Hematopoietic multipotent progenitor cell treated with erythropoietin and hydrocortisone succinate and interleukin-3 and kit ligand, for 4 days (in vitro differentiated cells): ENCODE measurements at places on chromosomes 1 and 21.

DNA sequence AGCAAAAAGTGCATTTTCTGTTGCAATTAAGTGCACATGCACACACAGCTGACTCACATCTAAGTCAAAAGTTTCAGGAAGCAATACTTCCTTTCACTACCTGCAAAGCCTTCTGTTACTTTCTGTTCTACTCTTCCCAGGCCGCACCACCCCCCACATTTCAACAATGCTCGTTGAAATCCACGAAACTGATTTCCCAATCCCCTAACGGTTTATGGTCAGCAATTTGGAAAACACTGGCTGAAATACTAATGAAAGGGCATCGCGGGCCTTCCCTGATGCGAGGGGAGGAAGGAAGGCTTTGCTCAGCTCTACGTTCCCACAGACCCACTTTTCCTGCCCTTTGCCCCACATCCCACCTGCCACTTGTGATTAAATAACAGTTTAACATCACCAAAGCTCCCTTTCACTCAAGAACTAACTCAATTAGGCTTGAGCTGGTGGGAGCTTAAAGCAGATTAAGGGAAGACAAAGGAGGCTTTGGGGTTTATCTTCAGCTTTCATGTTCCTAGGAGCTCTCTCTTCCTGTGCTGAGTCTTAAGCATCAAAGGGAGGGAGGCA lies 243.2 kb upstream of the RAB4A start:
- DNase-seq = peak; percentile 80

DNA sequence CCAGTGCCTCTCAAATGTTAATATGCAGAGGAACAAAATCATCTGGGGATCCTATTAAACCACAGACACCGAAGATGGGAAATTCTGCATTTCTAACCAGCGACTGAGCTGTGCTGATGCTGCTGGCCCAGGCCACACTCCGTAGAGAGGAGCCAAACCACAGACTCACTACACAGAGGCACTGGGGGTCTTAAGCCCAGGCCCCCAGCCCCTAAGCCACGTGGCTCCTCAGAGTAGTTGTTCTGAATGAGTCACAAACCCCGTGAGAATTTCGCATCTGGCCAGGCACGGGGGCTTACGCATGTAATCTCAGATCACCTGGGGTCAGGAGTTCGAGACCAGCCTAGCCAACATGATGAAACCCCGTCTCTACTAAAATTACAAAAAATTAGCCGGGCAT lies 2.8 kb upstream of the CELA2A start:
- DNase-seq = no peak

DNA sequence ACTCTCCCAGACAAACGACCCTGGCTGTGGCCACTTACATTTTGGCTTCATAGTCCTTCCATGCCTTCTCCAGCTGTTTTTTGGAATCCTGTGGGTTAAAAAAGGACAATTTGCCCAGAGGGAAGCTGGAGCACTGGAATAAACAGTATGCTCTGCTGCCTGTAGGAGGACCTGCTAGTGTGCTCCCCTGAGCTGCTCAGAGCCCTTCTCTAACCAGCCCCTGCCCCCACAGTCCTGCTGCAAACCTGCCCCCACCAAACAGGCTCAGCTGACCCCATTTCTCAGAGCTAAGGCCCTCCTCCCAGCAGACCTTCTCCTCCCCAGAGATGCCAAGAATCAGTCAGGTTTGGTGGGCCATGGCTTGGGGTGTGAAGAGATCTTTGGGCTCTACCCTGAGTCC lies 26.9 kb upstream of the TCEA3 start:
- DNase-seq = no peak

GRCh38 chr1:14138135-14138506 lies 438.1 kb downstream of the PRDM2 start:
- no peak for DNase-seq

DNA sequence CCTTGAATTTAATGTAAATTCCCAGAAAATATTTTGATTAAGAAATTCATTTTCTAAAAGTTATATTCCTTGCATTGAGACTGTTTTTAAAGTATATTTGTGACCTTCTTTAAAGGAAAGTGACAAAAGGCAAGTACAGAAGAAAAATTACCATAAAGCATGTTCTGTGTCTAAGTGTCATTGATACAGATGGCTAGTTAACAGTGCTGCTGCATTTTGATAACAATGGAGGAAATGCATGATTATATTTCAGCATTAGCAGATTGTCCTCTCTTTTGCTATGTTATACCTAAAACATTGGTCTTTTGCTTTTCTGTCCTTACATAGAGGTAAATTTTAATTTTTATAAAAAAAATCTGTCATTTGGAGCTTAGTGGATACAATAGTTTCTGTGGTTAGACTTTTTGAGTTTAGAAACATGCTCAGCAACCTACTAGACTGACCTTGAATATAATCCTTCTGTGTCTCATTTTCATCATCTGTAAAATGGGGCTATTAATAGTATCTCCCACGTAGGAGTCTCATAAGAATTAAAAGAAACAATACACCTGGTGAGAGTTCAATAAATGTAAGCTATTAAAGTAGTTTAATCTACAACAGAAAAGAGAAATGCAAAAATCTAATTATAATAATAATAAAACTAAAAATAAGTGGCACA lies 51.1 kb upstream of the RGS21 start:
- DNase-seq = peak; percentile 54

DNA sequence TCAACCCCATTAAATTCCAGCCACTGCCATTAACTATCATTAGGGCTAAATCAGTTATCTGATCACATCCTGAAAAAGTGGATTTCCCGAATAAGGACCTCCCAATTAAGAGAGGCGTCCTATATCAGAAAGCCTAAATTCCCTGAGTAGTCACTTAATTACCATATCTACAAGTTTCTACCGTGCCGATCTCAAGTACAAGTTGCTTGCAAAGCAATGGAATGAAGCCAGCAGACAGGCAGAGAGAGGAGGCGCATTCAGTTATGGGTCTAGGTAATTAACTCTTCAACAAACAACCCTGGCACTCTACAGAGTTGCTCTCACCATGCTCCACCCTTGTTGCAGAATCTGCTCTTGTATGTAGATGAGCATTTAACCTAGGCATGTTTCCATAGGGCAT lies 494.6 kb upstream of the RUNX1 start:
- DNase-seq = no peak

- no peak for DNase-seq
Measured at GRCh38 chr1:6272452-6272851, 11.6 kb upstream of the GPR153 start.

DNA sequence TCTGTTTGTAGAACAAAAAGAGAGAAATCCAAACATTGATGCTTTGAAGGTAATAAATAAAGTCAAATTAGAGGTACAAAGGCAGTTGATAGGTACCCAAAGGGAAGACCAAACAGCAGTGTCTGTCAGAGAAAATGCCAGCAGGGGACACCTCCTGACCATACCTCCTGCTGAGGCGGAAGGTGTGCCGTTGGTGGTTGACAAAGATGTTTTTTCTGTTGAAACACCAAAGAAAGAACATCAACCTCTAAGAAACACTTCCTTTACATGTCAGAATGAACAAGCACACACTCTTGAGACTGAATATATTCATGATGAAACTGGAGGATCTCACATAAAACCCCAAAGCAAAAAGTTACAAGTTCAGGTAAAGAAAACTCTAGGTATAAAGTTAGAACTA lies 128.3 kb downstream of the MACF1 start:
- no peak for DNase-seq

DNA sequence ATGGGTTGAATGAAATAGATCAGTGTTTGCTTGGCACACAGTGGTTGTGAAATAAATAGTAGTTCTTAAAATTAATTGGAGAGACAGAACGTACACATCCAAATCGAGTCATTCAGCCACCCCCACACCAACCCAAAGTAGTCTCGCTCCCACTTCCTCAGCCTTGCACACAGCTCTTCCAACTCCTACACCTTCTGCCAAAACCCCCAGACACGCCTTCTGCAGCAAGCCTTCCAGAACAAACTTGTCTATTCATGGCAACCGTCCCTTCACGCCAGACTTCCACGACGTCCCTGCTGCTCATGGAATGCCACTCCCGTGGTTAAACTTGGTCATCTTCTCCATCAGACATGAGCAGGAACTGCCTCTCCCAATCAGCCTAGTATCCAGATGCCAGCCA lies 37.5 kb upstream of the RD3 start:
- DNase-seq = no peak

DNA sequence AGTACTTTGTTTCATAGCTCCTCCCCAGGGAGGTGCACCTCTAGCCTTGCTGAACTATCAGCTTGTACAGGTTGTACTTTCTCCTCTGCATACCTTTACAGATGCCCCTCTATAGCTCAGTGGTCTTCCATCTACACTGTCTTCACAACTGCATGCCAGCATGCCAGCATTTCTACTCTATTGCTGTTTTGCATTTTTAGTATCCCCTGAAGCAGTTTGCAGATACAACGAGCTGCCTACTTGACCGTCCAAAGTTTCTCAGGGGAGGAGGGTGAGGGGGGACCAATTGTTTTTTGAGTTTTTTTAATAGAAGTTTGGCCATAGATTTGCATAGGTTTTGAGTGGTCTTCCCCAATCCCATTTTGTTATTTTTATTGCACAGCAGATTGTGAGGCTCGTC lies 27.6 kb upstream of the CTH start:
- DNase-seq = no peak

DNA sequence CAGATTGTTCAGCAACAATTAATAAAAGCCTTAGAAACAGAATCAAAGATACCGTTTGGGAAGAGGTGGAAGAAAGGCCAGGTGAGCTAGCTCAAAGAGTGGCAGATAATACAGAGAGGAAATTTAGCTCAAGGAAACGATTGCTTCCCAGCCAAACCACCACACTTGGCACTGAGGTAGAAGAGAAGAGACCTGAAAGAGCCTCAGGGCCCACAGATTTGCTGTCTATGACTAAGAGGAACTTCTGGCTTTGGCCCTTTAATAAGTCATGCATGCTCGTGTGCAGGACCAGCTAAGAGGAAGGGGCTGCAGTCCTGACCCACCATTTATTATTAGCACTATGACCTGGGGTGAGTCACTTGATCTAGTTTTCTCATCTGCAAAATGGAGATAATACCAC lies 72.8 kb upstream of the BCL10 start:
- DNase-seq = no peak

DNA sequence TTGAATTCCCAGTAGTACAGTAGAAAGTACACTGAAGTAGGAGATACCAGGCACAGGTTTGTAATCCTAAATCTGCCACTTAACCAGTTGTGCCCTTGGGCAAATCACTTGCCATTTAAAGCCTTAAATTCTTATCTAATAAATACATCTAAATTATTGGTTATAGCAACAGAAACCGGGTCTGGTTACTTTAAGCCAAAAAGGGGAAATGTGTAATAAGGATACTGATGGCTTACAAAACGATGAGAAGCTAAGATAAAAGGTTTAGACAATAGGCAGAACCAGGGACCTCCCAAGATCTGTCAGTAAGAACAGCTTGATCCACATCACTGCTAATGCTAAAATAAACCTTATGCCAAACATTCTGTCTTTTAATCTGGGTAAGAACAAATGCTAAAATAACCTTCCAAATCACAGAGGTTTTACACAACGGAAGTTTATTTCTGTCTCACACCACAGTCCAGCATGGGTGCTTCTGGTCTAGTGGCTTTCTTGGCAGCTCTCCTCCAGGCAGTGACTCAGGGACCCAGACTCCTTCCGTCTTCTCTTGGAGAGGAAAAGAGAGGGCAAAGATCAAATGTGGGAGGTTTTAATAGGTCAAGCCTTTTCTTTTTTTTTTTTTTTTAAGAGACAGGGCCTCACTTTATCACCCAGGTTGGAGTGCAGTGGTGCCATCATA lies 16.5 kb upstream of the ZMYM1 start:
- peak; percentile 63 for DNase-seq

DNA sequence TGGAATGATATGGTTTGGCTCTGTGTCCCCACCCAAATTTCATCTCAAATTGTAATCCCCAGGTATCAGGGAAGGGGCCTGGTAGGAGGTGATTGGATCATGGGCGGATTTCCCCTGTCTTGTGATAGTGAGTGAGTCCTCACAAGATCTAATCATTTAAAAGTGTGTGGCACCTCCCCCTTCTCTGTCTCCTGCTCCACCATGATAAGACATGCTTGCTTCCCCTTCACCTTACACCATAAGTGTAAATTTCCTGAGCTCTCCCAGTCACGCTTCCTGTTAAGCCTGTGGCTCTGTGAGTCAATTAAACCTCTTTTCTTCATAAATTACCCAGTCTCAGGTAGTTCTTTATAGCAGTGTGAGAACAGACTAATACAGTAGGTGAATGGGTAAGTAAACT lies 109.3 kb downstream of the DMRTB1 start:
- peak; percentile 49 for DNase-seq

- DNase-seq = no peak
Measured at GRCh38 chr1:109821831-109822745, 58.4 kb upstream of the EPS8L3 start.

GRCh38 chr1:247443641-247444040 lies 14.3 kb downstream of the OR2B11 start:
- no peak for DNase-seq
